RWPE2 (cell line): ENCODE measurements at places on chromosomes 3 and 15.

GRCh38 chr3:31449318-31449717, 83.4 kb upstream of the STT3B start:
- no peak for DNase-seq

DNA sequence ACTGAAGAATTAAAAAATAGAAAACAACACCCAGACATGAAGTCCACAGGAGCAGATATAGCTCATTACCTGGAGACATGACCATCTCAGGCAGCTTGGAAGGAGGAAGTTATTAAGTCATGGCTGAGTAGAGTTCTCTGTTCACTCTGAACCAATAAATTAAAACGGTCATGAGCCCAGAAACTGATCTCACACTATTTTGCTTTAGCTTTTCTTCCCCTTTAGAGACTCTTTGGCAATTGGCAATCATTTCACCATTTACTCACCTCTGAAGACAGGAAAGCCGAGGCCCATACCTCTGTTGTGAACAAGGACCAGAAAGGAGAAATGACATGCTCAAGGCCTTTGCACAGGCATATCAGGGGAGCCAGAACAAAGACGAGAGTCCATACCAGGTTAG, 26.6 kb downstream of the CLDN18 start:
- no peak for DNase-seq

DNA sequence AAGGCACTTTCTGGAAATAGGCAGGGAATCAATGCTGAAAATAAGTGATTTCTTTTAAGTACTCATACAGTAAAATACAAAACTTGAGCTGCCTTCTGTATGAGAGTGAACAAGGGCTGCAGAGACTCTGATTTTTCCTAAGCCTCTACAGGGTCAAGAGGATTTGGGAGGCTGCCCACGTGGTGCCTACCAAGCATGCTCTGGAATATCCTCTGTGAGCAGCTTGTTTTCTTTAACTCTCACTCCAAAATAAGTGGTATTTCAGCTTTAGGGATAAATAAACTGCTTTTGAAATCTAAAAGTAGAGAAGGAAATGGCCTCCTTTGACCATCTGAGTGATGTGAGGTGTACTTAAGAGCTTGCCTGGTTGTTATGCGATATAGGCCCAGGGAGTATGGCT, 8.1 kb upstream of the SELENOK start:
- DNase-seq: no peak

DNA sequence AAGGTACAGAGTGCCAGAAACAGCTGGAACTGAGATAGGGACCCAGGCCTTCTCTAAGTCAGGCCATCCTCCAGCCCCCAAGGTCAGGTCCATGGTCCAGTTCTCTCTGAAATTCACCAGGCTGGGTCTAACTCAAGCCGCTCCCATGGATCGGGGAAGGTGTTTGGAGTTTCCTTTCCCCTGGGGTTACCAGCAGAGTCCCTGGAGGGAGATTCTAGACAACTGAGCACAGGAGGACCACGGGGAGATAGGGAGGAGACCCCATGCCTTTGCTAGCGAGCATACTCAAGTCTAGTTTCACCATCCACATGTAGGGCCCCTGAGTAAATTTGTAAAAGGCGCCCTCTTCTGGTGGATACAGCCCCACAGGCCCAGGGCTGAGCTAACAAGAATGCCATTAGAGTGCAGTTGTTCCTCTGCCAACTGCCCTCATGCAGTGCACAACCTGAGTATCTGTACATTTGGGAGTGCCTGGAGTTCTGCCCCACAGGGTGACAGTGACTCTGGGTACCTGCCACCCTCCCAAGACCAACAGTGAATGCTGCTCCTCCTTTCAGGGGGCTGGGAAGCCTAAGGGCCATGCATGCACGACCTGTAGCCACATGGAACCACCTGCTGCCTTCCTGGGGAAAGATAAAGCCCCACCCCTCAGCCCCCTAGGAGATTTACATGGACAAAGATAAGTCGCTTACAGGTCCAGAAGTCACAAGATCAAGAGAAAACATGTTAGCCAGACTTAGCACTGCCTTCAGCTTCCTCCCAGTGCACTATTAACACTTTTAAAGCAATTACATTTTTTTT, 89.0 kb downstream of the IQSEC1 start:
- no peak for DNase-seq

GRCh38 chr3:195869413-195870001, 38.8 kb downstream of the TNK2 start:
- peak; percentile 60 for DNase-seq

DNA sequence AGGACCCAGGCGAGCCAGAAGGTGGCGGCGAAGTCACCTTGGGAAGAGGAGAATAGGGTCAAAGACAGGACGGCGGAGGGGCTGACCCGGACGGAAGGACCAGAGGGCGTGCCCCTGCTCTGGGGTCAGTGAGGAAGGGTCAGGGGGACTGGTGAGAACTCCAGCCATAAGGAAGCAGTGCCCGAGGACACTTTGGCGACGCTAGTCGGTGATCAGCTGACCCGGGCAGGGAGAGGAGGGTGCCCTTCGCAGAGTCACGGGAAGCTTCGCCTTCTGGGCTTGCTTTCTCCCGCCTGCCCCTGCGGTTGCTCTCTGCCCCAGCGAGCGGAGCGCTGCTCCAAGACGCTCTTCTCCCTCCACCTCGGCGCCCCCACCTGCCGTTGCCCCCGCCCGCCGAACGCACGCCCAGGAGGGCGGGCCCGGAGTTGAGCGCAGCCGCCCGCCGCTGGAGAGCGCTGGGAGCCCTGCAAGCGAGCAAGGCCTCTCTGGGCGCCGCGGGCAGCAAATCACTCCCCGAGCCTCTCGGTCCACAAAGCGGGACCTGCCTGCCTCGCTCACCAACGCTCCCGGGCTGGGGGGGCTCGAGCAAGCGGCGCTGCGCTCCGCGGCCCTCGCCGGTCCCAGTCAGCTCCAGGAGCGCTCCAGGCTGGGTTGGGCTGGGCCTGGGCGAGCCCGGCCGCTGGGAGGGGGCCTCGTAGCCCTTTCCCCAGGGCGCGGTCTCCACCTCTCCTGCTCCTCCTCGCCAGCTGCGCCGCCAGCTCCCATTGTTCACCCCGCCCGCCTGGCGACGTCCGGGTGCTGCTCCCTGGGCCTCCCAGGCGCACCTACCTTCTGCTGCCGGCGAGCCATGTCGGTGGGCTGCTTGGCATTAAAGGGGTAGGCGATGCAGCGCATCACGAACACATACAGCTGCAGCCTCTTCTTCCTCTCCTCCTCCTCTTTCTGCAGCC, 1.2 kb downstream of the CADPS start:
- DNase-seq: no peak

DNA sequence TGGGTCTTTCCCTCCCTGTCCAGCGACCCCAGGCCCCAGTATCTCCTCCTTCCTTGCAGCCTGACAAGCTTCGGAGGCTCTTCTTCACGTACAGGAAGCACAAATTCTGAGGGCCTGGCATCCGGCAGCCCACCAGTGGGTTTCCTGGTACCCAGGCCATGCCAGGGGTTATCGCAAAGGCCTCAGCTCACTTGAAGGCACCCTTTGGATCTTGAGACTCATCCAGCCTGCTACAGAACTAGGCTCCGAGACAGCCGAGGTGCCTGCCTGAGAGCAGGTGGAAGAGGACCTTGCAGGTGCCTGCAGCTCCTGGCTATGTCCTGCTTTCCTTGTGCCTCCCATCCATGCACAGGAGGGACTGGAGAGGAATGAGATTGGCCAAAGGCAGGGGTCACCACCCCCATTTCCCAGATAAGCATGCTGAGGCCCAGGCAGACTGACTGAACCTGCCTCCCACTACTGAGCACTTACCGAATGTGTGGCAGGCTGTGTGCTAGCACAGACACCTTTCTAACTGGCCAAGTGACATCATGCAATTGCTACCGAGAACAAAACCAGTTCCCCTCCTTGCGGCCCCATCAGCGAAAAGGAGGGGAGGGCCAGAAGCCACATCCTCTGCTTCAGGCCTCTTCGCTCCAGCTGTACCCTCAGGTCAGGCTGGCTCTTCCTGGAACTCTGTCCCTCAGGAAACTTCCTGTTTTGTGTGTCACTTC, 11.2 kb downstream of the SH2D7 start:
- DNase-seq: peak; percentile 64

DNA sequence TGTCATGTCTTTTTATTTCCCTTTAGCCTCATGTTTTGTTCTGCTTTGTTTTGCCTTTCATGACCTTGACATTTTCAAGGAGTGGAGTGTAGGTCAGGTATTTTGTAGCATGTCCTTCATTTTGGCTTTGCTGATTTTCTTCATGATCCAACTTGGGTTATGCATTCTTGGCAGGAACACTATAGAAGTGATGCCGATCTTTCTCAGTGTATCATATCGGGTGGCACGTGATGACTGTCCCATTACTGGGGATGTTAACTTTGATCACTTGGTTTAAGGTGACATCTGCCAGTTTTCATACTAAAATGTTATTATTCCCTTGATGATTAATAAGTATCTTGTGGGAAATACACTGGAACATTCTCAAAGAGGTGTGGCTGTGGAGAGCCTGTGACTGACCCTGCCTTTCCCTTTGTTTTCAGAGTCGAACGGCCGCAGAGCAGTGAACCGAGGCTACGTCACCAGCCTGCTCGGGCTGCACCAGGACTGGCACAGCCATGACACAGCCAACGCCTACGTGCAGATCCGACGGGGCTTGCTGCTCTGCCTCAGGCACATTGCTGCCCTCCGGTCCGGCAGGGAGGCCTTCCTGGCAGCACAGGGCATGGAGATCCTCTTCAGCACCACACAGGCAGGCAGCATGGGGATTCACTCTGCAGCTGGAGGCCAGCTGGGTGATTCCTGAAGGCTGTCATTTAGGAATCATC, 167.7 kb downstream of the AGBL1 start:
- peak; percentile 70 for DNase-seq

DNA sequence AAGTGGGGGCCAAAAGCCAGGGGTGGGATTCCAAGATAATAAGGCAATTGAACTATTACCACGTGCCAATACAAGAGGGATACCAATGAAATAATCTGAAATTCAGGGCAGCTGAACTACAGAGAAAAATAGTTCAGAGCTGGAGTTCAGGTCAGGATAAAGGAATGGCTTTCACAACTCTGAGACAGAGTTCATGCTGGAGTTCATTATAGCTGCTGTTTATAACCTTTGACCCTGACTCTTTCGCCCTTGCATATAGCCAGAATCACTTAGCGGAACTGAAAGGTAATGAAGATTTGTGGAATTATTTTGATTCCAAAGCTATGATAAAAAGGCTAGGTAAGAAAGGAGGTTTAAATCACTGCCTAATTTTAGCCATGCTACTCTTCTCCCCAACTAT, 55.5 kb upstream of the LRRN1 start:
- DNase-seq: no peak

GRCh38 chr15:40855706-40856234, 11.9 kb downstream of the SPINT1 start:
- DNase-seq: no peak

DNA sequence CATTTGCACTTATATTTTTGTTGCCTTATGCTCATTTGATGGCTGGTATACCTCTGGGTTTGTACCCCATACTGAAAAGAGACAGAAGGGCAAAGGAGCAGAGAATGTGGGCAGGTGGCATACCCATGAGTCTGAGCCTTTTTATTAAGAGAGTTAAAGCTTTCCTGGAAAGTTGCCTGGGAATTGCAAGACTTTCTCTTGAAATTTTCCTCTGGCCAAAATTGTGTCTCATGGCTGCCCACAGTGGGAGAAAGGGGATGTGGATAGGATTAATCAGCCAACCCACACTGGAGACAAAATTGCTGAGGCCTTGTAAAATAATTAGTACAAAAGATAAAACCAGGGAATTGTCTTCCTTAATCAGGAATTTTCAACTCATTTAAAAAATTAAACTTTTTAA, 8.2 kb upstream of the NMD3 start:
- DNase-seq: no peak

GRCh38 chr3:127630811-127631714, 2.1 kb downstream of the PODXL2 start:
- no peak for DNase-seq

DNA sequence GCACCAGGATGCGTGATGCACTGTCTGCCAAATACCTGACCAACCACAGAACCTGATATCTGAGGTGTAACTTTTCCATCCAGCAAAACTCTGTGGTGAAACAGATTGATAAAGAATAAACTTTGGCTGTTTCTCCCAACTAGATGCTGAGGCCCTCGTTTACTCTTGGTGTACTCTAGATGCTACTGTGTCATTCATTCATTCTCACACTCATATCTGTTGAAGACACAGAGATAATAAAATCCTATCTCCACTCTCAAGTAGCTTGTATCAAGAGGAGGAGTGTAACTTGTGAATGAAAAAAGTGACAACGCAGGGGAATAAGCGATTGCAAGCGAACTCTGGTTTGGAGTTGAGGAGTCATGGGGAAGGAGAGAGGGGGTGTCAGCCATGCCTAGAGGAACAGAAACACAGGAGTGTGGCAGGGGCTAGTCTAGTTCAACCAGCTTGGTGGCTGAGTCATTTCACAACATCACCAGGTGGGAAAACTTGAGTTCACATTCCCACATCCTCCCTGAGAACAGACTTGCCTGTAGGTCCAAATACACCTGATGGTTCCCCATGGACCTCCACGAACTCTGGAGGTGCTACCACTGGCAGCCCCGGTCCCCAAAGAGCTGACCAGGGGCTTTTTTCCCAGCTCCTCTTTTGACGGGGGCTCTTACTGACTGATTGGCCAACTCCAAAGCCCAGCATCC, 73.3 kb upstream of the SNRK start:
- DNase-seq: no peak

GRCh38 chr3:114034787-114035545, 21.4 kb downstream of the CCDC191 start:
- no peak for DNase-seq

GRCh38 chr3:133368371-133369067, 31.3 kb upstream of the BFSP2 start:
- no peak for DNase-seq

DNA sequence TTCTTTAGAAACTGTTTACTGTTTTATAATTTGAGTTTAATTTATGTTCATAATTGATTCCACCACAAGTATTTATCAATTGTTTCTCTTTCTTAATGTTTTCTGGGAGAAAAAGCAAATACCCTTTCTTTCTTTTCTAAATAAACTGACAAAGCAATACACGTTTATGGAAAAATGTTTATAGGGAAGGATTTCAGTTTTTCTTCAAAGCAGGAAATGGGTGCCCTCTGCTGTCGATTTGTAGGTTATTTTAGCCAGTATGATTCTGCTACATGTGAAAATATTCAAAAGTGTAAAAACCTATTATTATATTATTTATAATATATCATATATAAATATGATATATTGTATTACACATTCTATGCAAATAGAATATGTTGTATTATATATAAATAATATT, 921.0 kb upstream of the ROBO1 start:
- no peak for DNase-seq

- no peak for DNase-seq
Measured at GRCh38 chr3:38143511-38143910, 5.0 kb downstream of the MYD88 start.

GRCh38 chr3:124584552-124585391, 145.5 kb upstream of the UMPS start:
- no peak for DNase-seq

GRCh38 chr3:138942861-138943623, 3.9 kb downstream of the FOXL2 start:
- no peak for DNase-seq

GRCh38 chr15:50109076-50109987, 9.7 kb downstream of the ATP8B4 start:
- no peak for DNase-seq

- DNase-seq: no peak
Measured at GRCh38 chr3:109268181-109268580, 48.1 kb downstream of the DPPA2 start.
